ENCODE measurements at places on chromosomes 16 and 17.

GRCh38 chr16:80794071-80794470 is 10.3 kb downstream of the CDYL2 start:
- DNase-seq: no peak

DNA sequence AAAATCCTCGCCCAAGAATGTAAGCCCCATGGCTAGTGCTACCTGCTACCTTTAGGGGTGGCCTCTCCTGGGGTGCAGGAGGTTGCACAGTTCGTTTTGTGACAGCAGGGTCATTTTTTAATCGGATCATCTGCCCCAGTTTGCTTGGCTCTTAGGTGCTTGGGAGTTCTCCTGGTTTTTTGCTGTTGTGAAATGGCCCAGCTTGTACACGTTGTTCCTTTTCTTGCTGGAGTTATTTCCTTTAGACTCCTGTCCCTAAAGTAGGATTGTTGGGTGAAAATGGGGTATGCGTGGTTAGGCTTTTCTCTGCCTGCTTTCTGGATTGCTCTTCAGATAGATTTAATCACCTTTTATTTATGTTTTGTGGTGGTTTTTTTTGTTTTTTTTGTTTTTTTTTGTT is 25.8 kb downstream of the ABCC1 start:
- no peak for DNase-seq

GRCh38 chr17:11555530-11555929 is 42.7 kb upstream of the DNAH9 start:
- no peak for DNase-seq

GRCh38 chr16:5478036-5478435 is 380.4 kb upstream of the EEF2KMT start:
- no peak for DNase-seq

- DNase-seq: no peak
Measured at GRCh38 chr16:55530316-55530856, 21.5 kb downstream of the LPCAT2 start.

DNA sequence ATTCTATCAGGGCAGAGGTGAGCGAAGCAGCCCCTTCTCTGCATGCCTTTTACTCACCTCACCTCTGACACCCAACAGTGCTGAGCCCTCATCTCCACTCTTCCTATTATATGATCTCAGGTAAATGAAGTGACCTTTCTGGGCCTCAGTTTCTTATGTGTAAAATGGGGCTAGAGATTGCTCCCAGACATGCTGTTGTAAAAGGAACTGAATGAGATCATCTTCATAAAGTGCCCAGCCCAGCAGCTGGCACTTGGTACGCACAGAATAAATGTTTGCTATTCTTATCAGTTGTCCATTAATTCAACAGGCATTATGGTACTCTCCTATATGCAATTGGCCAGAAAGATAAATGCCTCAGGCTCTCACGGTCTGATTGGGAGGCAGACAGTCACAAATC is 4.5 kb upstream of the GALK1 start:
- no peak for DNase-seq

DNA sequence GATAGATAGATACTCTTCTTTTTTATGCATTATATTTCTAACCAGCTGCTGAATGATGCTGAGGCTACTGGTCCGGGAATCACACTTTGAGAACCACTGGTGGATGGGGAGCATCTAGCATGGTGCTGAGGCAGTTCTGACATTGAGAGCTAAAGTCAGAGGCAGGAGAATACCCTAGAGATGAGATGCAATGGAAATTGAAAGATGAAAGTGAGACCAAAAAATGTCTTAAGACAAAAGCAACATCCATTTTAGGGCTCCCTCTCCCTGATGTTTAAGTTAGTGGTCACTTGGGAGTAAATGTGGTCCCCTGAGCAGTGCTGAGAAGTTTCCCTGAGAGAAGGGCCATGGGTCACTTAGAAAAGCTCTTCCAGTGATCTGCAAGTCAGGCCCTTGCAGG is 6.8 kb downstream of the PCTP start:
- no peak for DNase-seq

DNA sequence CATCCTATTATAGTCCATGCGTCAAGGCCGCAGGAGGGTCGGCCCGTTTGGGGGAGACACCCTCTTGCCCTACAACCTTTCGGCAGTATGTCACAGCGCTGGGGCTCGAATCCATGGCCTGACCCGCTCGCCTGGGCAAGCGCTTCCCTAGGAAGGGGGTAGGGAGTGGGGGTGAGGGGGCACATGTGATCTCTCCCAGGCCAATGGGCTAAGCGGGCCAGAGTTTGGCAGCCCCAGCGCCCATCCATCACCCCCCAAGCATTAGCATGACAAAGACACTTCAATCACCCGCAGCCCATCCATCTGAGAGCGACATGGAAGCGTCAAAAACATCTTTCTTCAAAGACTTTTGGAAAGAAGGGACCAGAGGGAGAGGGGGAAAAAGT is at the start of gene HOXB1:
HOXB1 (minus strand) TSS at position 125 of the 386 bp plus-strand sequence; CDS start at position 18, 107 bp downstream.
- DNase-seq: no peak

DNA sequence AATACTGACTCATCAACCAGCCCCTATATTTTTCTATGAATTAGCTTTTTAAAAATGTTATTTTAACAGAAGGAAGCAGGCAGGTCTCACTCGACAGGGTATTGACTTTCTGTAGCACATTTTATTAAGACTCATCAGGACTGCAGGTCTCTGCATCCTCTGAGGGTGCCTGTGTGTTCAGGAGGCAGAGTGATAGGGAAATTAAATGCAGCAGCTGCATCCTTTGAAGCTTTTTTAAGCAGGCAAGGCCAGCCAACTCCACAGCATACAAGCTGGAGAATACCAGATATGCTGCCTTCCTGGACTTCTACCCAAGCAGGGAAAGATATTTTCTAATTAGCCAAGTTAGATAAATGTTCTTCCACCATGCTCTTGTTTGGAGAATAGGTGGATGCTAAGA is 124.9 kb downstream of the WSCD1 start:
- DNase-seq: no peak

- DNase-seq: no peak
Measured at GRCh38 chr17:76491271-76492122, 9.7 kb downstream of the RHBDF2 start.

DNA sequence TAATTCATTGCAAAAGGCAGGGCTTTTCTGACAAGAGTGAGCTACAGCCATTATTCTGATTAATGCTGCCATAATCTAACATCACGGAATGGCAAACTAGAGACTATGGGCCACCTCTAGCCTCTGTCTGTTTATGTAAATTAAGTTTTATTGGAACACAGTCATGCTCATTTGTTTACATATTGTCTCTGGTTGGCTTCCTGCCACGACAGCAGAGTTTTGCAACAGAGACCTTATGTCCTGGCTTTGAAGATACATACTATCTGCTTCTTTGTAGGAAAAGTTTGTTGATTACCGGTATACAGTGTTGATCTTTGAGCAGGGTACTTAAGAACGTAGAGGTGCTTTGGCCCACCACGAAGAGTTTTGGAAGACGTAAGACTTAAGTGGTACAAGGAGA is 715.9 kb upstream of the RBFOX1 start:
- DNase-seq: no peak

DNA sequence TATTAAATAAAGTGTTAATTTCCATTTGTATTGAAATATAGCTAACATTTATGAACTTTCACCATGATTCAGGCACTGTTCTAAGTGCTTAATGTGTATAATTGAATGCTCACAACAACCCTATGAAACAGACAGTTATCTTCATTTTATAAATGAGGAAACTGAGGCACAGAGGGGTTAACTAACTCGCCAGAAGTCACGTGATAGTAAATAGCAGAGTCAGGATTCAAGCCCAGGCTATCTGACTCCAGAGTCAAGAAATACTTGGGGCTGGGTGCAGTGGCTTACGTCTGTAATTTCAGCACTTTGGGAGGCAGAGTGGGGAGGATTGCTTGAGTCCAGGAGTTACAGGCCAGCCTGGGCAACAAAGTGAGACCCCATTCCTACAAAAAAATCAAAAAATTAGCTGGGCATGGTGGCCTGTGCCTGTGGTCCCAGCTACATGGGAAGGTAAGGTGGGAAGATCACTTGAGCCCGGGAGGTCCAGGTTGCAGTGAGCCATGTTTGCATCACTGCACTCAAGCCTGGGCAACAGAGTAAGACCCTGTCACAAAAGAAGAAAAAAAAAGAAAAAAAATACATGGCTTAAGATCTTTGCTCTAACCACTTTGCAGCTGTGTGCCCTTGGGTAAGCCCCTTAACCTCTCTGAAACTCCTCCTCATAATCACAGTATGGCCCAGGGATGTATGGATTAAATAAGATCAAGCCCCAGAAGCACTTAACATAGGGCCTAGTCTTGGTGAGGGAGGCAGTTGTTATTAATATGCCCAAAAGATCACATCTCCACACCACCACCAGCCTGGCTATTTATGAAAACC is 29.0 kb downstream of the WSB1 start:
- DNase-seq: no peak

- DNase-seq: no peak
Measured at GRCh38 chr16:72596373-72596772, 424.4 kb upstream of the PMFBP1 start.

- no peak for DNase-seq
Measured at GRCh38 chr16:2058420-2058819, 10.6 kb downstream of the TSC2 start.

DNA sequence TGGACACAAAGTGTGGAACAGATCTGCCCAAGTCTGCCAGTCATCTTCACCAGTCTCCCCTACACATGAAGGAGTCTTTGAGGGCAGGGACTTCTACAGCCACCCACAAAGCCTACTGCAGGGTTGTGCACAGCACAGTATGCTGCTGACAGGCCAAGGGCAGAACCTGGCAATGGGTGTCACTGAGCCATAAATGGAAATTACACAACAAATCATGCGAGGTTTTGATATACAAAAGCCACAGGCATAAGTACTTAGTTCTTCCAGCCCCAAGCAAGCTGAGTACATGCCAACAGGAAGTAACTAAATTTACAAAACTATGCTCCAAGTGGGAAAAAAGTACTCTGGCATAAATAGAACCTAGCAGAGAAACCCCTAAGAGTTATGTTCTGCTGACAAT is 7.8 kb upstream of the PSMC3IP start:
- no peak for DNase-seq

GRCh38 chr16:69566981-69567680 is 1.4 kb downstream of the NFAT5 start:
- DNase-seq: peak; percentile 7

DNA sequence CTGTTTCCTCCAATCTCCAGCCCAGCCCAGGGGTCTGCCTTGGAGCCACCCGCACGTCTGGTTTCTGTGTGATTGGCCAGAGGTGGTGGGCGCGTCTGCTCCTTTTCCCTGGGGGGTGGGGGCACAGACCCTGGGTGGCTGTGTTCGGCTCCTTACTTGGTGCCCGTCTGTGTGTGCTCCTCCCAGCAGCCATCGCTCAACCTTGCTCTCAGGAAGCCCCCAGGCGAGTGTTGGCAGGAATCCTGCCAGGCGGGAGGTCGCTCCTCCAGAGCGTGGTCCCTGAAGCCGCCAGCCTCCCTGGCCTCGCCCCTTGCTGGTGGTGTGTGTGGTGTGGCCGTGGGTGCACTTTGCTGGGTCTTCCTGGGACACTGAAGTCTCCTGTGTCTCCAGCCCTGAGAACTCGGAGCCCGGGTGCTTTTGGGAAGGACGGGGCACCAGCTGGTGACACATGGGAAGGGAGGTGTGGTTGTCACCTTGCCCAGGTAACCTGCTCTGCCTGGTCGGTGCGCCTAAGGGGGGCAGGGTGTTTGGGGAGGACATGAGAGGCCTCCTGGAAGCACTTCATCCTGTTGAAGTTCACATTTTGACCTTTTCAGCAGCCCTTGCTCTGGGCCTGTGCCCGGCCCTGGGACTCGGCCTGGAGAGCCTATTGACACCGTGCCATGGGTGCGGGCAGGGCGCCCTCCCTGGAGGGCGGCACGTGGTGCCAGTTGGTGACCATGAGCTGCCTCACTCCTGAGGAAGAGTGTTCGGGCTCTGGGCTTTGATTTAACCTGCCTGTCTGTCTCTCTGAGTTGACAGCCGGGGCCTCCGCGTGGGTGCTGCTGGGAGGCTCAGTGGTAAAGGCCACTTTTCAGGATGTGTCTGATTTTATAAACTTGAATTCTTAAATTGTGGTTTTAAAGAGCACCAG is 49.0 kb upstream of the ZNF750 start:
- no peak for DNase-seq

DNA sequence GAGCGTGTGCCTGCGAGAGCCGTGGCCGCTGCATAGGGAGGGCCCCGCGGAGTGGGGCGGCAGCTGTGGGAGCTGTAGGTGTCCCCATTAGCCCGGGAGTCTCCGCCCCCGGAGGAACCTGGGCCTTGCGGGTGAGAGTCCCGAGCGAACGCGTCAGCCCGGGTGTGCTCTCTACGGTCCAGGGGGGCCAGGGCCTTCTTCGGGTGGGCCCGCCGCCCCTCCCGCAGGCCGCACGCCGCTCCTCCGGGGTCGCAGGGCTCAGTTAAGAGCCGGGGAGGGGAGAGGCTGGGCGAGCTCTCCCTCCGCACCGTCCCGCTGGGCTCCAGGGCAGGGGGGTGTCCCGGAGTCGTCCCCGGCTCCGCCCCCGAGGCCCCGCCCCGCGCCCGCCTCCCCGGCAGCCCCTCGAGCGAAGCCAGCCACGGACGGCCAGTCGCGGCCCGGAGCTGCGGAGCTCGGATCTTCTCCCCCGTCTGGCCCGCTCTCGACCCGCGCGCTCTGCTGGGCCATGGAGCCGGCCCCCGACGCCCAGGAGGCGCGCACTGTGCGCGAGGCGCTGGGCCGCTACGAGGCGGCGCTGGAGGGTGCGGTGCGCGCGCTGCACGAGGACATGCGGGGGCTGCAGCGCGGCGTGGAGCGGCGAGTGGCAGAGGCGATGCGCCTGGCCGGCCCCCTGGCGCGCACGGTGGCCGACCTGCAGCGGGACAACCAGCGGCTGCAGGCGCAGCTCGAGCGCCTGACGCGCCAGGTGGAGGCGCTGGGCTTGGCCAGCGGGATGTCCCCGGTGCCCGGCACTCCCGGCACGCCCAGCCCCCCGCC is at the start of gene SMTNL2:
SMTNL2 (plus strand) TSS at position 429 of the 816 bp plus-strand sequence; CDS start at position 506, 77 bp downstream.
- no peak for DNase-seq

DNA sequence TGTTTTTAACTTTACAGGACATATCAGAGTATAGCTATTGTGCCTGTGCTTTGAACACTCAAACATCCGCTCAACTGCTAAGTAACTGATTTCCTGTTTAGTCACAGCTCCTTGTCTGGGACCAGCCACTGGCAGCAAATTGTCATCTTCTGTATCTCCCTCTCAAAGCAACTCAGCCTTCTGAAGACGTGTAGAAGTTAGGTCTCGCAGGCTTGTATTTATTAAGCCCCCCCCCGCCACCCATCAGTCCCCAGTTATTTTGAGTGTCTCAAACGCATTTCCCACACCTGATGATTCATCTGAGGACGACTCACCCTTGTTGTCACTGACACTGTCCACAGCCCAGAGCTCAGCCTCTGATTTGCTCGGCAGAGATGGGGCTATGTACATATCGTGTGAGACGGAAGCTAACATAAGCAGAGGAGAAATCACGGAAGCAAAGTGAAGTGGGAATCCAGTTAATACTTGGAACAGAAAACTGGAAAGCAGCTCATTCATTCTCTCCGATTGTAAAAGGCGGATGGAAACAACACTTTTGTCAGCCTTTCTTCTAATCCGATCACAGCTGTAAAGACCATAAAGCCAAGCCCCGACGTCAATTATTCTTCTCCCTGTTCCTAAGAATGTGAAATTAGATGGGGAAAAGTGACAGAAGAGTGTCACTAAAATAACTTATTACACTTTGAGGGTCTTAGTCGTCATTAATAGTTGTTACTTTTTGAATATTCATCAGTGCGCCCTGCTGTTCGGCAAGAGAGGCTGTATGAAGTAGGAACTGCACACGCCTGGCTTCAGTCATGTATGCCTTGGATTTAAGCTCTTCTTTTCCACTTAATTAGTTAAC is 64.2 kb downstream of the PITPNC1 start:
- peak; percentile 68 for DNase-seq

All from EL (cell line).